Retinal pigment epithelial cell (primary cell): ENCODE measurements at places on chromosomes 5 and 9.

GRCh38 chr9:137436761-137437600, 4.2 kb downstream of the ENTPD8 start:
- DNase-seq = no peak

- no peak for DNase-seq
Measured at GRCh38 chr9:37917313-37917731, 13.4 kb upstream of the SLC25A51 start.

DNA sequence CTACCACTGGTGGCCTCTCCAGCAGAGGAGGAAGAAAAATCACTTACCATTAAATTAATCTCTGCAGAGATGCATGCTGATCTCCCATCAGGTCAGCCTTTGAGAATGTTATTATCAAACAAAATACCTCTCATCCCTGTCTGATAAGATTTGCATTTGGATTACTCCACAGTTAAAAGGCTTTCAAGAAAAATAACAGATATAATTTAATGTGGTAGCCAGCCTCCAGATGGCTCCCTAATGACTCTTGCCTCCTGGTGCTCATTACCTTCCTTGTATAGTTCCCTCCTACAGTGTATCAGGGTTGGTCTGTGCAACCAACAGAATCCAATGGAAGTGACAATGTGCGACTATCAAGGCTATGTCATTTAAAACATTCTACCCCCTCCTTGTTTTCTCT, 63.6 kb upstream of the TNPO1 start:
- DNase-seq = no peak

GRCh38 chr9:121121582-121122087, 46.9 kb downstream of the CNTRL start:
- peak; percentile 85 for DNase-seq

GRCh38 chr5:30103452-30104202, 1089.9 kb upstream of the CDH6 start:
- DNase-seq = no peak

DNA sequence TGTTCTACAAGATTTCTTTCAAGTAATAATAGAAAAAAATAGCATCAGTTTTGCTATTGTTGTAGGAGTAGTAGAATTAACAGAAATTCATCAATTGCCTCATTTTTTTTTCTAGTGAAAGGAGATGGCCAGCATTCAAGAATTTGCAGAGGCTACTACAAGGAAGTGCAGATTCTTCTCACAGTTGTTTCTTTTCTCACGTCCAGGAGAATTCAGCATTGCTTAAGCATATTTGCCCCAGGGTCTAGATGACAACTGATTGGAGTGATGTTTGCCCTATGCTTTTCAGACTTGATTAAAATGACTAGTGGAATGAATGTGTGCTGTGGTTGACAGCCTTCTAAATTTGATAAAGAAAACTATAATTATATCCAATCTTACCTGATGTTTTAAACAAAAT, 46.6 kb upstream of the SLC12A2 start:
- no peak for DNase-seq

DNA sequence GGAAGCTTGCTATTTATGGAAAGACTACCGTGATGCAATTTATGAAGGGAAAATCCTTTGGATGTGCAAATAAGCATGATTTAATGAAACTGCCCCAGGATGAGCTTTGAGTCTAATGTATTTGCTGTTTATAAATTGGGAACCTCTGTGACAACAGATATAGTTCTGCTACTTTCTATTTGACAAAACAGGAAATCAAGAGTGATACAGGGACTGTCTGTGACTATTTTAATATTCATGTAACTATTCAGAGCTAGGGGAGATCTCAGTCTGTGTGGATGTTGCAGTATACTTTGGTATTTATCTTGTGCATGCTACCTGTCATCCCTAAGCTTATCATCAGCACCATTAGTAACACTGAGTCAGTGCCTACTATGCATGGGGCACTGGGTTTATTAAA, 132.1 kb downstream of the PDZD2 start:
- no peak for DNase-seq

DNA sequence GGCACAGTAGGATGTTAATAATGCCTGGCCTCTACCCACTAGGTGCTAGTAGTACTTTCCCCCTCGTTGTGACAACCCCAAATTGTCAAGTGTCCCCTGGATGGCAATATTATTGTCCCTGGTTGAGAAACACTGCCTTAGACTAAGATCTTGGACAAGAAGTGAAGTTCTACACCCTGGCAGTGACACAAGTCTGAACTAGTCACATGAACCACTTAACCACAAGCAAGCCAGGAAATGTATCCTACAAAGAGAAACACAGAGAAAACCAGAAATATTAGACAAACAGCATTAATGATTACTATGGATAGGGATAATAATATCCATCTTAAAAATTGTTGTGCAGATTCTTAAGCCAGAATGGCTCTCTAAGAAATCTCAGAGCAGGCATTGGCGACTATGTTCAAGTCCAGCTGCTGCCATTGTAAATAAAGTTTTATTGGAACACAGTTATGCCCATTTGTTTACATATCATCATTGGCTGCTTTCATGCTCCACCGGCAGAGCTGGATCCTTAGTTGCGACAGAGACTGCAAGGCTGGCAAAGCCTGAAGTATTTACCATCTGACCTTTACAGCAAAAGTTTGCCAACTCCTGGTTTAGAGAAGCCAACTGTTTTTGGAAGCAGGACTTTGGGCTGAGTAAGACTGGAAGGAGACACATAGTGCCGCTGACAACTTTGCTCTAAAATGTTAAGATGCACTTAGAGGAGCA, 80.8 kb downstream of the NTRK2 start:
- no peak for DNase-seq

- DNase-seq = no peak
Measured at GRCh38 chr5:3033033-3033755, 281.7 kb upstream of the IRX2 start.

DNA sequence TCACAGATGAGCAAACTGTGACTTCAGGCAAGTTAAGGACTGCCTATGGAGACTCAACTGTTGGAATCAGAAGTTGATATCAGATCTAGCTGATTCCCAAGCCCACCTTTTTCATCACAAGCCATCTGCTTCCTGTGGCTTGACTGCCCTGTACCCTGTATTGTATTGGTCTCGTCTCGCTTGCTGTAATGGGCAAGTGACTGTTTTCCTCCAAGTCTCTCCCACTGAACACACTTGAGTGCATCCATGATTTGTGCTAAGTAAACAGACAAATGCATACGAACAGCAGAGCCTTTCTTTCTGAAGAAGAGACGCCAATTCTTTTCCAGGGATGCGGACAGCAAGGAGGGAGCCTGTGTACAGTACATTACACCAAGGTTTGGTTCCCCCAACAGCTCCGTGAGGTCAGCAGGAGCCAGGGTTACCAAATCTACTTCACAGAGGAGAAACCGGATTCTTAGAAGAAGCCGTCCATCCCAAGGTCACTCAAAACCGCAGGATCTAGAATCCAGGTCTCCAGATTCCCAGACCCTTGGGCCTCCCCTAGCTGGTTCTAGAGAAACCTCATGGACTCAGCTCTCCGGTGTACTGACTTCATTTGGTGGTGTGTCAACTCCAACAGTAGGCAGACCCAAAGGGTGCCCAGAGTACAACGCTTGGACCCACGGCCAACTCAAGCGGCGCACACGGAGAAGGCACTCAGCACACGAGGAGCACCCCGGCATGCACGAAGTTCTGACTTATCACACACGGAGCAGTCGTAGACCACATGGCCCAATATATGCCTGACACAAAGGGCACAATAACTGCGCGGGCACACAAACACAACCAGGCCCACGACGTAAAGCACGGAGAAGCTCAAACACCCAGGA, 1.1 kb downstream of the BAG1 start:
- no peak for DNase-seq

- no peak for DNase-seq
Measured at GRCh38 chr5:135750506-135750905, 84.0 kb upstream of the SLC25A48 start.

- no peak for DNase-seq
Measured at GRCh38 chr9:14693251-14693861, at the start of gene ZDHHC21. Gene ZDHHC21 (minus strand): TSS chr9:14693432. CDS start chr9:14674340, 19,092 bp downstream.

GRCh38 chr5:66643387-66643786, 47.2 kb downstream of the MAST4 start:
- no peak for DNase-seq

DNA sequence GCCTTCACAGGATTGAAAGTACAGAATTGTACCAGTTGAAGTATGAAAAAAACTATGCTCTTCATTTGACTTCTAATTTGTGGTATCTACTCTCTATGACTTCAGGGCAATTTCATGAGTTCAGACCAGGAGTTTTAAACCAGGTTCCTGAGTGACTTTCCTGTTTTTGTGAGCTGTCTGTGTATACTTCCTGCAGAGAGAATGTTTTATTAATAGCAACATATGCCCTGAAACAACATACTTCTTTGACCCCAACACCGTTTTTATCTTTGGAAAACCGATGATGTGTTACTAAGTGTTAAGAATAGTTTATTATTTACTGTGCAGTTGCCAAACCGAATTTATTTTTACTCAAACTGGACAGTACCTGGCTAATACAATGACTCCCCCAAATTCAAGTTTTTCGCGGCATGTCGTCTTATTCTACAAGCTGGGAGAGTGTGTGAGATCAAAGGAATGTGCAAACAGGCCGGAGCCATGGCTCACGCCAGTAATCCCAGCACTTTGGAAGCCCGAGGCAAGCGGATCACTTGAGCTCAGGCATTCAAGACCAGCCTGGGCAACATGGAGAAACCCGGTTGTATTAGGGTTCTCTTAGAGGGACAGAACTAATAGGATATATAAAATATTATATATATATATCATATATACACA, 58.7 kb upstream of the ERBIN start:
- DNase-seq = no peak

GRCh38 chr9:114307899-114308267, 15.0 kb upstream of the ORM1 start:
- no peak for DNase-seq

DNA sequence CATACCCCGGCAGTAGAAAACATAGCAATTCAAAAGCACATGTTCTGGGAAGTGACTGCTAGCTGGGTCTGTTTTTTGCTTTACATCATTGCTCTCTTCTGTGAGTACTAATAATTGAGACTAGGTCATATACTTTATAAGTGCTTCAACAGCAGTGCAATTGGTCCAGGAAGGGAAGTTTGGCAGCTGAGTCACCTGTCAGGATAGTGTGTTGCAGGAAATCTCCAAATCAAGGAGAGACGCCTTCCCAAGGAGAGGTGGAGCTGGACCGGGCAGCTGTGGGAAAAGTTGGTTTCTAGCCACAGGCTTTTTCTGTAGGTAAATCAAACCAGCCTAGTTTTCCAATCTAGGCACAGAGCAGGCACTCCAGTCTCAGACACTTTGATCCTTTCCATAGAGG, 330.1 kb downstream of the ENC1 start:
- no peak for DNase-seq

DNA sequence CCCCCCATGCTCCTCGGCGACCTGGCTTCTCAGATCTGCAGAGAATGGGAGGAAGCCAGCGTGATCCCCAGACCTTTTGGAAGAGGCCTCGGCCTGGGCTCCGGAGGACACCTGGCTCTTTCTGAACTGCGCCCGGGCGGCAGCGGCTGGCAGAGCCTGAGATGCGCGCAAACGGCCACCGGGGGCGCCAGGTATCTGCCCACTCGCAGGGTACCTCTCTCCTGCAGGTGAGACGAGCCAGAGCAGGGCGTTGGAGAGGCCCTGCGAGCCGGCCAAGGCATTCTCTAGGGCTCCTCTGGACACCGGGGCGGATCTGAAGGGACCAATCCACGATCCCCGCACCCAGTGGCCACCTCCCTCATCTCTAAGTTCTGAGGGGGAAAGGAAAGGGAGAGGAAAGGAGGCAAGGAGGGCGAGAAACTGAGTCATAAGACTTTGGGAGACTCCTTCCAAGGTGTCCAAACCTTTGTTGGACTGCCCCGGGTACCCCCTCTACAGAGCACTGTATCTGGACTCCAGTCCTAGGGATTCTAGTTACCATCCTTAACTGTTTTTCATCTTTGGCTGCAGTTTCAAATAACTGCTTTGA, 55.0 kb upstream of the SLC46A2 start:
- no peak for DNase-seq

- no peak for DNase-seq
Measured at GRCh38 chr9:115353681-115354080, 235.7 kb upstream of the TNC start.

GRCh38 chr5:158560170-158560569, 539.5 kb downstream of the EBF1 start:
- DNase-seq = no peak

GRCh38 chr9:123389070-123389469, 33.1 kb downstream of the CRB2 start:
- DNase-seq = no peak

DNA sequence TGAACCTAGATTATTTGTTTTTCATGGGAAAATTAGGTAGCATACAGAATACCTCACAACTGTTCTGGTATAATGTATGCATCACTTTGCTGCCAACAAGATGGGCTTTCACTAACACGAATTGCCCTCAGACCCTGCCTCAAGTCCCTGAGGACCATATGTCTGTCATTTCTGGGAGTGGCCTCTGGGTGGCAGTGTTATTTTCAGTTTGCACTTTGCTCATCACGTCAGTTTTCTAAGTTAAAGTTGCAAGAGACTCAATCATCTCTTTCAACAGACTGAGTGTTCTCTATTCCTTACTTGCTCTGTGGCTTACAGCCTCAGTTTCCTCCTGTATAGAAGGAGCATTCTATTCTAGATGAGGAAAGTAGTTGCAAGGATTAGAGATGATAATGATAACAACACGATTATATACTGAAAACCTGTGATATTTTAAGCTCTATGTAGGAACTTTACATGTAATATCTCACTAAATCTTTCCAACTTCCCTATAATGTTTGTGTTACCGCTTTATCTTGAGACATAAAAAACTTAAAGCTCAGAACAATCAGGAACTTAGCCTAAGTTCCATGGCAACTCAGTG, 55.7 kb downstream of the TSSK1B start:
- DNase-seq = no peak

DNA sequence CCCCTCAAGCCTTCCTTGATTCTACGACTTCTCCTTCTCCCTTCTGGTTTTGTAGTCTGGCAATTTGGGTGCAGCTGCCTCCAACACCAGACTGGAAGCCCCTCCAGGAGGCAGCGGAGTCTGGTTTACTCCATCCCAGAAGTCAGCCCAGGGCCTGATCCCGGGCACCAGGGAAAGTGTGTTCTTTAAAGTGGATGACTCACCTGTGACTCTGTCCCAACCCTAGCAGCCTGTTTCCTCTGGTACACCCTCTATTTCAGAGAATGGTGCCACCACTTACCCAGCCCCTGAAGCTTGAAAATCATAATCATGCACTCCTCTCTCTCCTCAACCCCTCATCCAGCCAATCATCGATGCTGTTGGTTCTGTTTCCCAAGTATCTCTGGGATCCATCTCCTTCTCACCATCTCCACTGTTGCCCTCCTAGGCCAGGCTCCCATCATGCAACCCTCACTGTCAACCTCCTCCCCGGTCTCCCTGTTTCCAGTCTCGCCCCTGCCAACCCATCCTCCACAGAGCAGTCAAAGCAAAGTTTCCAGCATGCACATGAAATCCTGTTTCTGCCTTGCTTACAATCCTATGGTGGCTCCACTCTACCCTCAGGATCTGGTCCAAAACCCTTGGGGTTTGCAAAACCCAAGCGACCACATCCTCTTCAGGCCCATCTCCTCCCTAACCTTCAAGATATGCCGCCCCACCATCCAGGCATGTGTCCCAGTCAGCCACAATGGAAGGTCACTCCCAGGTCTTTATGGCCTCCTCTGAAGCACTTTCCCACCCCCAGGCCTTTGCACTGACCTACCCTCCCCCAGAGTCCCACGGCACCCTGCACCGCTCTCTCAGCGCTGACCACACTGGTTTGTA, 10.5 kb downstream of the LHX6 start:
- DNase-seq = no peak

- DNase-seq = no peak
Measured at GRCh38 chr5:150156027-150156368, 353 bp upstream of the PDGFRB start.
